ENCODE measurements at places on chromosomes 1 and 21.

DNA sequence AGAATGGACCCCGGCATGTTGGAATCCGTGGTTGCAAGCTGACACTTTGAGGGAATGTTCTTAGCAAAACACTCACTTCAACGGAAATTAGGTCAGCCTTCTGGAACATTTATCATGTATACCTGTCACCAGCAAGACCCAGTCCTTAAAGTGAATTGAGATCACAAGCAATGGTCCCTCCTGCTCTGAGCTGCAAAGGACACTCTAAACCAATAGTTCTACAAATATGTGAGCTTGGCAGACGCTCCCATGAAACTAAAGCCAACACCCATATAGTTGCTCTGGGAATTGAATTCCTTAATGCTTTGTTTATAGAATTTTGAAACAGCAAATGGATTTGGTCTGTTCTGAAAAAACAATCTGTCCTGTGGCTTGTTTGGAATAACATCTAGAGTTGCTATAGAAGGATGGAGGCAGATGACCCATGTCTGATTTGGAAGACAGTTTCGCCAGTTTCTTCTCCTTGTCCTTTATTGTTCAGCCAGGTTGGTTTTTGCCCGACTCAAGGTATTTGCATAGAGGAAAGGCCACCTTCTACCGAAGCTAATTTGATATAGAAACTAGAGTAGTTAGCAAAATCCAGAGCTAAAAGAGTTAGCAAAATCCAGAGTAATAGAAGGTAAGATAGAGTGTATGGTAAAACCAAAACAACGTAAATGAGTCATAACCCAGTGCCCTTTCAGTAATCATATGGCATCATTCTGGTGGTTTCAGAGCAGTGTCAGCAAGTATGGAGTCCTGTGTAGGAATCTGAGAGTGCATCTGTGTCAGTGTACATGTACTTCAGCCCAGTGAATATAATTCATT is 236.2 kb downstream of the NFIA start:
- DNase-seq, result no peak

DNA sequence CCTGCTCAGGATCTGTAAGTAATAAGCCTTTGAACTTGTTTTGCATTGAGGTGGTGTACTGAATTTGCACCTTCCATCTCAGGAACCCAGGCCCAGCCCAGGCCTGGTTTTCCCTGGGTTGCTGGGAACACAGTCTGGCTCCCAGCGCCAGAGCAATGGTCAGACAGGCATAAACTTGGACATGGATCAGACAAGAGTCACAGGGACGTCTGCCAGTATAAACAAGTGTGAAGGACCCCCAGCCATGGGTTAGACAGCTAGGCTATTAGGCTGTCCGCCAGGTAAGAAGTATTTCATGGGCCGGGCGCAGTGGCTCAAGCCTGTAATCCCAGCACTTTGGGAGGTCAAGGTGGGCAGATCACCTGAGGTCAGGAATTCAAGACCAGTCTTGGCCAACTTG is 5.5 kb downstream of the IFNLR1 start:
- no peak for DNase-seq

DNA sequence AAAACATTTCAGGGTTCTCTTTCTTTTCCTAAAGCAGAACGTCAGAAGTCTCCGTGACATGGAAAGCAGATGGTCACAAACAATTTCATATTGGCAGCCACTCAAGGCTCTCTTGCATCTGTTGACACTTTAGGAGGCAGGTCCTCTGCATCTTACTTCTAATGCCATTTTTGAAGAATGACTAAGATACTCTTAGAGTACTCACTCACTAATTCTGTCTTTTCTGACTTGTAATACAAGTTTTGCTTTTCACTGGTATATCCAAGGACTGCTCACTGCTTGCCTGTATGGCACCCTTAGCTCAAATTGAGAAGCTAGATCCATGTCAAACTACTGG is 68.3 kb downstream of the PRRX1 start:
- no peak for DNase-seq

- no peak for DNase-seq
These were observed 8.0 kb upstream of the PTPRC start for GRCh38 chr1:198630863-198631262.

- DNase-seq, result no peak
These were observed 64.2 kb upstream of the CASZ1 start for GRCh38 chr1:10860682-10861081.

DNA sequence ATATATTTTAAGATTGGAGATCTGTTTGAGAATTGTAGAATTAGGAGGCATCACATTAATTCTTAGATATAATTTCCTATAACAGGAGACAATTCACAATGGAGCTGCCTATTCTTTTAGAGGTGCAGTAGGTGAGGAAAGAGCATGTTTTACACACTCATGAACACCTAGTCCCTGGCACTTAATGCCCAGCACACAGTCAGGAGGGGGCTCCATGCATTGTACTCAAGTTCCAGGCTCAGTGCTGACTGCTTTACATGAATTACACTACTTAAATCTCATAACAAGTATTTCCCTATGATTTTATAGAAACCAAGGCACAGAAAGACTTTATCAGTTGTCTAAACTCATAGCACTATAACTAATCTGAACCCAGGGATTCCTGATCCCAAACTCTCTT is 360 bp upstream of the GBP3 start:
- no peak for DNase-seq

GRCh38 chr1:22508991-22509390 is 54.3 kb upstream of the EPHA8 start:
- DNase-seq, result no peak

DNA sequence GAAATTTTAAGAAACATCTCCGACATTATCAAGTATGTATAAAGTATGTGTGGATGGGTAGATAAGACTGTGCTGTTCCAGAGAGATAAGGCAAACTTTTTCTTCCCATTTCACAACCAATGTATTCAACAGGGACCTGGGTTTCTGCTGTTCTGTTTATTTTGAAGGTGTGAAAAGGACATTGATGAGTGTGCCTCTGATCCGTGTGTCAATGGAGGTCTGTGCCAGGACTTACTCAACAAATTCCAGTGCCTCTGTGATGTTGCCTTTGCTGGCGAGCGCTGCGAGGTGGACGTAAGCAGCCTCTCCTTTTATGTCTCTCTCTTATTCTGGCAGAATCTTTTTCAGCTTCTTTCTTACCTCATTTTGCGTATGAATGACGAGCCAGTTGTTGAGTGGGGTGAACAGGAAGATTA is 174.0 kb downstream of the CRB1 start:
- no peak for DNase-seq

- DNase-seq, result no peak
These were observed 11.4 kb downstream of the ZBTB48 start for GRCh38 chr1:6591222-6591621.

GRCh38 chr1:34378968-34379856 is 202.5 kb downstream of the C1orf94 start:
- no peak for DNase-seq

DNA sequence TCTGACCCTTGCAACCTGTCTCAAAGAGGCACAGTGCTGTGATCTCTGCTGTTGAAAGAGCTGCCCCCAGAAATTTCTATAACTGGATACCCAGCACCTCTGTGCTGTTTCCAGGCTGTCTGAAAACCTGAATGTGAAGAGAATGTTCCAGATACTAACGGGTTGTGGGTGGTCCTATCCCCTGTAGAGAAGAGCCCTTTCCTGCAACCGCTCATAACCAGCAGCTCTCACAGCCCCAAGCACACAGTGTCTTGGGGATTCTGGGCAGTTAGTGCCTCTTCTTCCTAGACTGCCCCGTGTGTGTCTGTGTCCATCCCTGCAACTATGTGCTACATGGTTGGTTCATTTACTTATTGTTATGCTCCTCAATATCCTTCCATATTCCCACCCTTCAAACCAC is 104.5 kb downstream of the SUSD4 start:
- no peak for DNase-seq

DNA sequence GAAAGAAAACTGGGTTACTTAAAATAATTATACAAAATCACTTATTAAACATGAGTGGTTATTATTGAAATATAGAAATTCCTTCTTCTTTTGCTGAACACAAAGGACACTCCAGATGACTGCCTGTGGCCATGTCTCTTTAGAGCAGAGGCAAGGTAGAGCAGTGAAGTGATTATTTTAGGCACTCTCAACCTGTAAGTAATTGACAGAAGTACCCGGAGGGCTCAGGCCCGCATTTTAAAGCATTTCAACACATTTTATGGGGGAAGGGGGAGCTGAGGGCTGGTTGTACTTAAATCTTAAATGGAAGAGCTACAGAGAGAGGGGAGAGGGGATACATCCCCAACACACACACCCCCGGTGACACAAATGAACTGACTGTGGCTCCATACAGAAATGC is 10.2 kb downstream of the OSCP1 start:
- no peak for DNase-seq

DNA sequence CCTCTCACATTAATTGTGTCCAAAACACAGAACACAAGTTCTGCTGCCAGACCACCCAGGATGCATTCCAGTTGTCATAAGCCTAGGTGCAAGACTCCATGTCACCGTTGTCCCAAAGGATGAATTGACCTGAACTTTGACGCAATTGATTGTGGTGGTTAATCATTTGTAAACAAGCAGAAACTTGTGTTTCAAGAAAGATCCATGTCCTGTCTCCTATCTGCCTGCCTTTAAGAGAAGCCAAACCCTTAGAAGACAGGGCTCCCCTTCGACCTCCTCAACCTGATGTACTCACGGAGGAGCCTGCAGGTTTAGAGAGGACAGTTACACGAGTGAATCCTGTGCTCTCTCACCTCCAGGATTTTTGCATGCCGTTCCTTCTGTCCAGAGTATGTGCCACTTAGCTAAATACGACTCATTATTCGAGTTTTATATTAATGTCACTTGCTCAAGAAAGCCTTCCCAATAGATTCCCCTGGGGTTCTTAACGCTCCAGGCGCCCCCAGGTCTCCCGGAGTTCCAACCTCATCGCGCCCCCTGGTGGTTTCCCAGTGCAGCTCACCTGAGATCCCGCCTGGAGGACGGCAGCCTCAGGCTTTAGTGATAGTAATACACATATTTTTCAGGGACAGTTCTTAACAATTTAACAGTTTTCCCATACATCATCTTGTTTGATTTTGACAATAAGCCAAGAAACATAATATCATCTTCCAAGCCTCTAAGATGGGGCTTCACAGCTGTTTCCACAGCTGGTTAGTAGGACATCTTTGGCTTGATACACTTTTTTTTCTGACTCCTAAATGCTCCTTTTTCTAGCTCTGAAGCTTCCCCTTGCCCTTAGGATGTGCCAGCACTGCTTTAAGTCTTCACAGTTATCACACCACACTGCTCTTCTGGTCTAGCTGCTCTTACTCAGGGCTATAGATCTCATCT is 2.4 kb upstream of the C8B start:
- no peak for DNase-seq

GRCh38 chr1:113058941-113059706 is 13.9 kb upstream of the LRIG2 start:
- DNase-seq, result no peak

DNA sequence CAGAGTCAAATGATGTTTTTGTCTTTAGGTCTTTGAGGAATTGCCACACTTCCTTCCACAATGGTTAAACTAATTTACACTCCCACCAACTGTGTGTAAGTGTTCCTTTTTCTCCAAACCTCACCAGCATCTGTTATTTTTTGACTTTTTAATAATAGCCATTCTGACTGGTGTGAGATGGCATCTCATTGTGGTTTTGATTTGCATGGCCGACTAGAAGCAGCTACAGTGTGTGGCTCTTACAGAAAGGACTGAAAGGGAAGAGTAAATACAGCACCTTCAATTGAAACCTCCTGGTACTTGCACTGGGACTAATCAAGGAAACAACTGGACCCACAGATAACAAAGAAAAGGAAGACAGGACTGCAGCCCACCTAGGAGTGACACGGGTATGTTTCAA is 668.0 kb upstream of the RGS18 start:
- DNase-seq, result no peak

DNA sequence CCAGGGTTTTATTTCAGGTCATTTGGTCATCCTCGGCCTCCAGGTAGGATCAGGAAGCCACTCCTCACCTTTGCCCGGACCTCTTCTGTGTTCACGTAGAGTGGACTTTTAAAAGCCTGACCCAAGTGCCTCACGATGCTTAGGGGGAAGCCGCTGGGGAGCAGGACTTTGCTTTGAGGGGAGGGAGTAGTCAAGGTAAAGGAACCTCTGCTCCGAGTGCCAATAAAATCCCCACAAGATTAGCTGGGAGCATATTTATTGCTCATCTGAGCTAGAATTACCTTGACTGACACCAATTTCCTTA is 603 bp upstream of the DHRS3 start:
- no peak for DNase-seq

DNA sequence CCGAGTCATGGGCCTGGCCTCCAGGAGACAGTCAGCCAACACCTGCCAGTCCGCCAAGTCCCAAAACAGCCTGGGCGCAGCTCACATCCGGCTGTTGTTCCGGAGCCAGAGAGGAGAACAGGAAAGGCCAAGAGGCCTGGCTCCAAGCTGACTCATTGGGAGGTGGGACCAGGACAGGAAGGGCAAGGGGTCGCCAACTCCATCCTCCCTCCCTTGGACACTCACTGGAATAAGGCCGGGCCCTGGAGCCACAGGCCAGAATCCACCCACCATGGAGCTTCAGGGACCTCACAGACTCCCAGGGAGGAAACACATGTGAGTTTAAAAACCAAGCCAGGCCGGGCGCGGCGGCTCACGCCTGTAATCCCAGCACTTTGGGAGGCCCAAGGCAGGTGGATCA is 25.1 kb upstream of the CLIC4 start:
- DNase-seq, result no peak

GRCh38 chr1:109919303-109919702 is 8.7 kb downstream of the CSF1 start:
- DNase-seq, result no peak

DNA sequence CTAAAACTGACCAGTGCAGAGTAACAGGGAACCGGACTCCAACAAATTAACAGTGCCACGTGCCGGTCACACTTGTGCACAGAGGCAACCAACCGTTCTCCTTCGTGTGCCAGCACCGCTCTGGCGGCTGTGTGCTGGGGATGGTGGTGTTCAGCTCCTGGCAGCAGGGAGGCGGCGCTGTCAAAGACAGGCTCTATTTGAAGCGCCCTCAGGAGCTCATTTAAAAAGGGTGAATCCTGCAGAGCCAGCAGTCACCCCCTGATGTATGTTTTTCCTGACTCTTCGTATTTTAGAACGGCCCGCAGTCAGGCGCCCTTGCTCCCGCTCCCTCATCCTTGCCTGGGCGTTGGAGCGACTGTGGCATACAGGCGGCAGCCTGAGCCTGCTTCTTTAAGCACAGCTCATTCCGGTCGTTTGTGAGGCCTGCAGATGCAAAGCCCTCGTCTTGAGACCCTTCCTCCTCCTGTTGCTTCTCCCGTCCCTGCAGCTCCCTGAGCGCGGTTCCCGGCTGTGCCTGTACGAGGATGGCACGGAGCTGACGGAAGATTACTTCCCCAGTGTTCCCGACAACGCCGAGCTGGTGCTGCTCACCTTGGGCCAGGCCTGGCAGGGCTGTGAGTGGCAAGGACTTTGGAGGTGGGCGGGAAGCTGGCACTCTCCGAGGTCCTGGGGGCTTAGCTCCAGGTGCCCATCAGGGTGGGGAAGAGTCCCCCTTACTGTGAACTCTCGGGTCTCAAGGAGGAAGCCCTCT is 1.1 kb downstream of the DFFB start:
- no peak for DNase-seq

- DNase-seq, result no peak
These were observed 280.5 kb upstream of the VAMP3 start for GRCh38 chr1:7490576-7490975.
